ENCODE measurements at places on chromosomes 5 and 9. TPM values are rescaled to one million over a fixed set of nuclear protein-coding genes. Genes with fewer than 3 reads are reported as not detected.

DNA sequence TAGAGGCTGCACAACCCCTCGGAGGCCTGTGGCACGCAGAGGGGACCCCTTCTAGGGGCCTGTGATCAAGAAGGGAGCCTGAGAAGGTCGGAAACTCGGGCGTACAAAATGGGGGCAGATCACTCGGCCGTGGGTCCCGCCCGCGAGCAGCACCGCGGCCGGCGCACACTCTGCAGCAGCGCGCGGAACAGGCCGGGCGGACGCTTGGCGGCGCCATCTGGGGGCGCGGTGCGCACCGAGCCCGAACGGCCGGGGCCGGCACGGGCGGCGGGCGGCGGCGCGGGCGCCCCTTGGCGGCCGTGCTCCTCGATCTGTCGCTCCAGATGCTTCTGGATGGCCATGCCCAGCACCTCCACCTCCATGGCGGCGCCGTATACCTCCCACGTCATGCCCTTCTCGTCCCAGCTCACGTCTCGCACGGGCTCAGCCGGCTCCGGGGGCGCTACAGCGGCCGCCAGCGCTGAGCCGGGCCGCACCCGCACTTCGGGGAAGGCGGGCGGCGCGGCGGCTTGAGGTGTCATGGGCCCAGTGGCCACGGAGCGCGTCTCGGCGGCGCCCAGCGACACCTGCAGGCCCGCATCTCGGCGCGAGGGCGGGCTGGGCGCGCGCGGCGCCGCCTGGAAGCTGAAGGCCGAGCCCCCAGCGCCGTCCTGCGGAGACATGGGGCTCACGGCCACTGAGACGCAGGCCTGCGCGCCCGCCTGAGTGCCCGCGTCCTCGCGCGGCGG lies 13.1 kb downstream of the GPRIN1 start:
- DNase-seq, result no peak

- DNase-seq, result no peak
Measured at GRCh38 chr5:90606539-90606938, 47.9 kb downstream of the ADGRV1 start.

- no peak for DNase-seq
Measured at GRCh38 chr5:35415309-35415708, 185.0 kb upstream of the PRLR start.

DNA sequence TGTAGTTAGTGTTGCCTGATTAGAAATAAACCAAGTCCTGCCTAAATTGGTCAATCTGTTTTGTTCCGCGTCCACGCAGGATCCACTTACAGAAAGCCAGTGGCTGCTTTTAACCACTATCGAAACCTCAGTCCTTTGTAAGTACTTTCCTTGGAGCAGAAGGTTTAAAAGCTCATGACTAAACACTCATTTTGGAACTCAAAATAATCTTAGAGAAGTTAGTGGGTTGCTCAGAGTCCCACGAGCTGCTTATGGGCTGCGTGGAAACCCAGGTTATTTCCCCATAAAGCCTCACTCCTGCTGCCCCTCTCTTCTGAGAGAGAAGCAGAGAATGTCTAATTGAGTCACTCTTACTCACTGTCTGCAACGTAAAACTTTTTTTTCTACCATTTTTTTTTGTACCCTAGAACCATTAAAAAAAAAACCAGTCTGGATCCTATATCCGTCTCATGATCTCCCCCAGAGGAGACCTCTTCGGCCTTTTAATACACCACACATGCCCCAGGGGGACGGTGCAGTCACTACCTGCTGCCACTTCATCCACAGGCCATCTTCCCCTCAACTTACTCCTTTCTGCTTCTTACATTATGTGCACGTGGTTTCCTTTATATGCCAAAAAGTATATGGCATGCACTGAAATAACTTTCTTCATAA lies 7.6 kb downstream of the BASP1 start:
- no peak for DNase-seq

DNA sequence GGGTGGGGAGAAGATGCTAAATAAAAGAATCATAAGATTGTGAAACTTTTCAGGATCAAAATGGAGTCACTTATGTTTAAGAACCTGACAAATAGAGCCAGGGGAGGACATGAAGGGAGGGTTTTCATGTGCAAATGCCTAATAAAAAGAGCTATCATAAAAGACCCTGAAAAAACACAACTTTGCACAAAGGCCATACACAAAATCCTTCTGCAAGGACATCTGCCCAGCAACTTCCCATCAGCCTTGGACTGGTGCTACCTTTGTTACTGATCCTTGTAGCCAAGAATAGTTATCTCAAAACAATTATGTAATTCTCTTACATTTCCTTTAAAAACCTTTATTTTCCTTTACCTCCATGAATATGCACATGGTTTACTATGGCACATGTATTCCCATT lies 63.0 kb downstream of the APBA1 start:
- DNase-seq, result no peak

Gene RNF183
- not detected for total RNA-seq

GRCh38 chr9:19513671-19514275 lies 105.0 kb downstream of the ACER2 start:
- DNase-seq, result no peak

GRCh38 chr5:154351566-154351965 lies 94.2 kb upstream of the SAP30L start:
- no peak for DNase-seq

GRCh38 chr5:152560512-152561137 lies 155.5 kb upstream of the NMUR2 start:
- no peak for DNase-seq

GRCh38 chr9:88373045-88373444 lies 15.2 kb upstream of the SPIN1 start:
- DNase-seq, result no peak

DNA sequence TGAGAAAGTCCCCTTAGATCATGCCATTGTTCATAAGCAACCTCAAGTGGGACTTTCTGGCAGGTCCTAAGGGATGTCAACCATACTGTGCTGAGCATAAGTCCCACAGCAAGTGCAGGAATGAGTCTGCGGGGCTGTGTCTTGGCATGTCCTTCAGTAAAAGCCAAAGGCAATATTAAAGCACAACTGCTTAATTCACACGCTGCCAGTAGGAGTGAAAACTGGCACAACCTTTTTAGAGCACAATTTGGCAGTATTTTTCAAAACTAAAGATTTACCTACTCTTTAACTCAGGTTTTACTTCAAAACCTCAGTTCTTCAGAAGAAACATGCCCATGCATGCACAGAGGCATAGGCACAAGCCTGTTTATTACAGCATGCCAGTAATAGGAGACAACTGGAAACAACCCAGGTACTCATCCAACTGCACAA lies 24.4 kb upstream of the SMAD5 start:
- DNase-seq, result no peak

Gene CEL
- 31.2 TPM for total RNA-seq

Gene MAMDC2
- 8.7 TPM for total RNA-seq

GRCh38 chr9:90022474-90022873 lies 417.7 kb downstream of the GADD45G start:
- DNase-seq, result no peak

DNA sequence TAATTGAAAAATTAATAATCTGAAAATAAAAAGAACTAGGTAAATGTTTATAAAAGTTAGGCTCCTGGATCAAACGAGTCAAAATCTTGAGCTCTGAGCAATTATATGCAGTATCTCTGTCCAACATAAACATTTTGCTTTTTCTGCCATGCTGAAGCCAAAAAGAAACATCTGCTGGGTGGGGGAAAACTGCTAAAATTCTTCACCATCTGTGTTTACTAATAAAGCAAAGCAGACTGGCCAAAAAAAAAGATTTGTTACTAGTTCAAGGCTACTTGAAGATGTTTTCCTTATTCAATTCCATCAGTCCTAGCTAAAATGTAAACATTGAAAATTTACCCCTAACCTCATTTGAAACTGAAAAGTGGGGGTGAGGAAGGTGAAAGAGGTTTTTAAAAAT lies 29.7 kb downstream of the GTF3C4 start:
- no peak for DNase-seq

Gene PTGS1
- 110 TPM for total RNA-seq

Gene HTR4
- 0.25 TPM for total RNA-seq

GRCh38 chr9:129776938-129777768 lies 24.3 kb upstream of the PTGES start:
- DNase-seq, result peak; percentile 99

DNA sequence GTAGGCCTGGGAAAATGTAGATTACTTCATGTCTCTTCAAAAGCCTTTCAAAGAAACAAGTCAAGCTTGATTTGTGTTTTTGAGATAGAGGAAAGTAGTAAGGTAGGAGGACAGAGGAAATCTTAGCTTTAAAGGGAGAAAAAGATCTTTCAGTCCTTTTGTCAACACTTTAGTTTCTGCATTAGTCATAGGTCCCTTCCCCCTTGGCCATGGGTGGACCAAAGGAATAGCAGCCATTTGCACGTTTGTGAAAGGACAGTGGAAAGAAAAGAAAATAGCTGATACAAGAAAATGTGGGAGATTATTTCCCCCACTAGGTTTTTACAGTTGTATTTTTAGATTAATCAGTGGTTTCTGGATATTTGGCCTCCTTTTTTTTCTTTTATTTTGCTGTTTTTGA lies 121.9 kb upstream of the GRHPR start:
- DNase-seq, result no peak

- DNase-seq, result no peak
Measured at GRCh38 chr9:128251732-128252100, 24.1 kb downstream of the GOLGA2 start.

- DNase-seq, result no peak
Measured at GRCh38 chr9:93084471-93084881, 11.5 kb upstream of the CARD19 start.

Gene SLC1A1
- total RNA-seq, result 1.8 TPM

DNA sequence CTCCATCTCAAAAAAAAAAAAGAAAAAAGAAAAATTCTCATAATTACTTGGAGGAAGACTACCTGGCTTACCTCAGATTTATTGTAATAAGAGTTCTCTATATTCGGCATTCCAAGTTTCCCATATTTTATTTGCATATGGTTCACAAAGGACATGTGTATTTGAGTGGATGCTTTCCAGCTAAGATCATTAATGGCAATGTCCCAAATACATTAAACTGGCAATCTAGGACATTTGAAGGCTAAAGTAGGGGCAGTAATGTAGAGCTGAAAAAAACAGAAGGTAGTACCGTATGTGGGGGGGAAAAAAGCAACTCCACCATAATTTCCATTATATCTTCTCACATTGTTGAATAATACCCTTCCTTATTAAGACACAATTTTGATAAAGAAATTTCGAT lies 4.9 kb downstream of the TUT7 start:
- no peak for DNase-seq

DNA sequence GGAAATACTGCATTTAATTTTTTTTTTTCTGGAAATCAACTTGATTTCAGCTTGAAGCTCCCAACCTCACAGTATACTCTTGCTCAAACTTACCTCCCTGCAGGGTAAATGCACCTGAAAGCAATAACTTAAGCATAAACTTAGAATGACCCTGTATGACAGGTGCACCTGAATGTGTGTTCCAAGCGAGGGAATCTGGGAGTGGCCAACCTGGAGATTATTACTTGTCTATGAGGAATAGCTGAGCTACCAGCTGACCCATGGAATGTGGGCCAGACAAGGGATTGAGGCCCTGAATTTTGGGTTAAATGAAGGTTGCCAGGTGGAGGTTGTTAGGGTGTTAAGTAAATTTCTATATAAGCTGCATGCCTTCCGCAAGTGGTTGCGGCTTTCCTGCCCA lies 140.6 kb downstream of the OSTF1 start:
- no peak for DNase-seq

GRCh38 chr5:158881091-158881880 lies 218.4 kb downstream of the EBF1 start:
- no peak for DNase-seq

GRCh38 chr5:151318850-151319732 lies 15.5 kb upstream of the SLC36A3 start:
- DNase-seq, result no peak
